CD4-positive, alpha-beta T cell treated with Interleukin-2 at 100 ng/mL for 4 hours (primary cell): ENCODE measurements at places on chromosomes 11 and 22.

DNA sequence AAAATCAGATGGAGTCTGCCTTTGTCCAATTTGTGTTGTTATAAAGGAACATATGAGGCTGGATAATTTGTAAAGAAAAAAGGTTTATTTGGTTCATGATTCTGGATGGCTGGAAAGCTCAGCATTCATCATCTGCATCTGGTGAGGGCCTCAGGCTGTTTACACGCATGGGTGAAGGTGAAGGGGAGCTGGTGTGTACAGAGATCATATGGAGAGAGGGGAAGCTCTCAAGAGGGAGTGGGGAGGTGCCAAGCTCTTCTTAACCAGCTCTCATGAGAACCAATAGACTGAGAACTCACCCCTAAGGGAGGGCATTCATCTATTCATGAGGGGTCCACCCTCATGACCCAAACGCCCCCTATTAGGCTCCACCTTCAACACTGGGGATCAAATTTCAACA, 40.0 kb downstream of the NEU3 start:
- DNase-seq, result no peak

- no peak for DNase-seq
These were observed 746.4 kb downstream of the OPCML start for GRCh38 chr11:132785878-132786277.

GRCh38 chr11:30652801-30653200, 66.6 kb upstream of the MPPED2 start:
- no peak for DNase-seq

DNA sequence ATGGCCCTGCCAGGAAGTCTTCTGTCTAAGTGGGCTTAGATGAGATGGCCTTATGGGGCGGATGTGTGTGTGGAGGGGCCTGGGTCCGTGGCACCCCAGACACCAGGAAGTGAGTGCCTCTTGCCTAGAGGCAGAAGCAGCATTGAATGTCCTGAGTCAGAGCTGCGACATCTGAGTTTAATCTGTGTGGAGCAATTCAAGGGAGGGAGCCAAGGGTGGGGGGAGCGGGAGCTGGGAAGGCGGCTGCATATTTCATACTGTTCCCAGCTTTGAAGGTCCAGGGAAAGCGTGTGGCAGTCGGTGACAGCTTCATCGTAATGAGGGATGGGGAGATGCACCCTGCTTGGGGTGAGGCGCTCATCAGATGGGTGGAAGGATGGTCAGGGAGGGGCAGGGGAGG, 73.5 kb upstream of the THY1 start:
- no peak for DNase-seq

DNA sequence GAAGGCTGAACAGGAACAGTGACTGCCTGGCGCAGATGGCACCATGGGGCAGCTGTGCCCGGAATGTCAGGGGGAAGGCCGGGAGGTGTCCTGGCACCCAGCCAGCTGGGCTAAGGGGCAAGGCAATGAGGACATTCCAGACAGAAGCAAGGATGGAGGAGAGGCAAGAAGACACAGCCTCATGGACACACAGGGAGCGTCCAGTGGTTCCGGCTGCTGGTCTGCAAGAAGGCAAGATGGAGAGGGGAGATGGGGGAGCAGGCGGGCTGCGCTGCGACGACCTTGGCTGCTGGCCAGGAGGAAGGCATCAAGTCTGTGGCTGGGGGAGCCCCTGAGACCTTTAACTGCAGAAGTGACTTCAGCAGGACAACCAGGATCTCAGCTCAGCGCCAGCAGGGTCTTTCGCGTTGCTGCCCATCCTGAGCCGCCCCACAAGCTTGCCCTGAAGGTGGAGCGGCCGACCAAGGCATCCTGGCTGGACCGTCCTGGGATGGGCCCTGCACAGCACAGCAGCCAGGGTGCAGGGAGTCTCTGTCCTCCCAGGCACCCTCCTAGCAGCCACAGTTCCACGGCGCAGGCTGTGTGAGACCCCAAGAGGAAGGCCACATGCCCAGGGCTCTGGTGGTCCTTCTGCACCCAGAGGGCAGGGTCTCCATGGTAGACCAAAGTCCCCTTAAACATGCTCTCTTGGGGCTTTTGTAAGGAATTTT, 531.7 kb downstream of the BRD1 start:
- DNase-seq, result no peak

DNA sequence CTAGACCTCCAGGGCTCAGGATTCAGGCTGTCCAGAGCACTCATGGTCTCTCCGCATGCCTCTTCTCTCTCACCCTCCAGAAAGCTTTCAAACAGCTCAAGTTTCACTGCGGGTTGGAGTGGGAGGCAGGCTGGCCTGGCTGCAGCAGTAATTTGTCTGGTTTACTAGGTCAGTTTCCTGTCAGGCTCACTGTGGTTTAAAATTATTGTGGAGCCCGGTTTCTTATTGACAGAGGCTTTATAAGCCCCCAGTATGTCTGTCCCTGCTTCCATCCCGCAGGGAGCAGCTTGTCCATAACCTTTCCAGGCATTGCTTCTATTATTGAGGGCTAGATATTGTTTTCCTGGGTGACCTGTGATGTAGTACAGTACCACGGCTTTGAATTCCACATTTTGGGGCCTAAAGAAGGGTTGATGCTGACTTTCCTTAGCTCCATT, 235.3 kb upstream of the SORL1-AS1 start:
- DNase-seq, result no peak

GRCh38 chr22:24474221-24474620, 20.9 kb upstream of the UPB1 start:
- DNase-seq, result no peak

DNA sequence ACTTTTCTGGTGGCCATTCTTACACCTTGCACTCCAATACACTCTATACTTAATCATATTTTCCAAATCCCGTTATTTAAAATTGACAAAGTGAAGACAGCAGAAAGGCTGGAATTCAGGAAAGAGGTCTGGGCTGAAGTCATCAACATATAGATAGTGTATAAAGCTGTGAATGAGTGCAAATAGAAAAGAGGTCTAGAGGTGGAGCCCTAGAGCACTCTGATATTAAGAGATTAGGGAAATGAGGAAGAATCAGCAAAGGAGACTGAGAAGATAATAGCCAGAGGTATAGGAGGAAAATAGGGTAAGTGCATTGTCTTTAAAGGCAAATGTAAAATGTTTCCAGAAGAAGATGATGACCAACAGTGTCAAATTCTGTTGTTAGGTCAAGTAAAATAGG, 7.9 kb downstream of the CTR9 start:
- DNase-seq, result no peak

- DNase-seq, result no peak
These were observed 21.3 kb downstream of the PIK3IP1 start for GRCh38 chr22:31271026-31271425.

DNA sequence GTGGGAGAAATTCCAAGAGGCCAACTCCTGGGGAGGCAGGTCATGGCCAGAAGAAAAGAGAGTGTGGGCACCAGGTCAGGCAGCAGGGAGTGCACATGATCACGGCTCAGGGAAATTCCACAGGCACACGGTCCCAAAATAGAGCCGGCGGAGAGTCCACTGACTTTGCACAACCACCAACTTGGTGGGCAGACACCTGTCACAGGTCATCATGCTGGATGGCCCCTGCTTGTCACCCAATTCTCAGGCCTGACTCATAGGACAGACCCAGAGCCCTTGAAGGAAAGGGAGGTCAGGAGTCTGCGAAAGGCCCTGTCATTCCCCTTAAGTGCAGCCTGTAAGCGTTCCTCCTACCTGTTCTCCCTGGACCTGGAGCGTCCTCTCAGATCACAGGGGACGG, 15.8 kb downstream of the APOL2 start:
- no peak for DNase-seq

GRCh38 chr22:33919391-33920196, 682 bp downstream of the LARGE1 start:
- no peak for DNase-seq

GRCh38 chr11:75583718-75584658, 21.9 kb downstream of the SERPINH1 start:
- DNase-seq, result no peak

- no peak for DNase-seq
These were observed 44.9 kb downstream of the LRRC32 start for GRCh38 chr11:76625472-76626186.

GRCh38 chr11:34206407-34207300, 101.2 kb downstream of the NAT10 start:
- DNase-seq, result no peak

- no peak for DNase-seq
These were observed 25.2 kb downstream of the GRAP2 start for GRCh38 chr22:39925909-39926679.

DNA sequence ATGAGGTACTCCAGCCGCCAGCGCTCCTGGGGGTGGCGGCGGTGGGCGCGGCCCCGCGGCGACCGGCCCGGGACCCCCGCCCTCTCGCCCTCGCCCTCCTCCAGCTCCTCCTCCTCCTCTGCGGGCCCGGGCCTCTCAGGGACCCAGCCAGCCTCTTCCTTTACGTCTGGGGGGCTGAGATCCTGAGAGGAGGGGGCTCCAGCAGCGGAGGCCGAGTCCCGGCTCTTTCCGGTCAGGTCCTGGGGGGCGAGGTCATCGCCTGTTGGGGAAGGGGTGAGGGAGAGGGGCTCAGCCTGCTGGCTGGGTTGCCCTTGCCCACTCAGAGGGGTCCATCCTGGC, 4.3 kb downstream of the ZFTA start:
- DNase-seq, result no peak

- DNase-seq, result no peak
These were observed 890.5 kb upstream of the ANO3 start for GRCh38 chr11:25441421-25441820.

- peak; percentile 88 for DNase-seq
These were observed 8.7 kb downstream of the DRAP1 start for GRCh38 chr11:65927904-65928397.

DNA sequence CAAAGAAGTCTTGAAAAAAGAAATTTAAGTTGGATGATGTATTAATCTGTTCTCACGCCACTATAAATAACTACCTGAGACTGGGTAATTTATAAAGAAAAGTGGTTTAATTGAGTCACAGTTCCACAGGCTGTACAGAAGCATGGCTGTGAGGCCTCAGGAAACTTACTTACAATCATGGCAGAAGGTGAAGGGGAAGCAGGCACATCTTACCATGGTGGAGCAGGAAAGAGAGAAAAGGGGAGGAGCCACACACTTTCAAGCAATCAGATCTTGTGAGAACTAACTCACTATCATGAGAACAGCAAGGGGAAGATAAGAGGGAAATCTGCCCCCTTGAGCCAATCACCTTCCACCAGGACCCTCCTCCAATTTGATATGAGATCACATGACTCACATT, 65.7 kb upstream of the AMOTL1 start:
- no peak for DNase-seq

- no peak for DNase-seq
These were observed 261.3 kb upstream of the LRRC4C start for GRCh38 chr11:41720761-41721160.

DNA sequence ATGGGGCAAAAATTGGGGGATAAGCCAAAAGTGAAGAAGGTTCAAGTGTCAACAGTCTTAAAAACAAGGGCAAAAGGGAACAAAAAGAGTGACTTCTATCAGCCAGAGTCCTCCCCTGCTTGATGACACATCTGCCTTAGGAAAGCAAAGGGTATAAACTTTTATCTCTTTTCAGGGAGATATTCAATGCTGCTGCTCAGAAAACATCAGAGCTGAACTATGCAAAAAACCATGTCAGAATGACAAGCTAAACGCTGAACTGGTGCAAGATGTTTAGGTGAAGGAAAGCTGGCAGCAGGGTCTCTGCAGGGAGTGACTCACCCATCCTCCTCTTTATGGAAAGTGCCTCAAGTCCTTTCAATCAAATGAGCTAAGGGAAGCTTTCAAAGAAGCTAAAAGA, 24.7 kb downstream of the ALG9 start:
- no peak for DNase-seq

- no peak for DNase-seq
These were observed 38.1 kb downstream of the AHNAK start for GRCh38 chr11:62508336-62509058.

- no peak for DNase-seq
These were observed 19.4 kb downstream of the EHF start for GRCh38 chr11:34640050-34640923.

DNA sequence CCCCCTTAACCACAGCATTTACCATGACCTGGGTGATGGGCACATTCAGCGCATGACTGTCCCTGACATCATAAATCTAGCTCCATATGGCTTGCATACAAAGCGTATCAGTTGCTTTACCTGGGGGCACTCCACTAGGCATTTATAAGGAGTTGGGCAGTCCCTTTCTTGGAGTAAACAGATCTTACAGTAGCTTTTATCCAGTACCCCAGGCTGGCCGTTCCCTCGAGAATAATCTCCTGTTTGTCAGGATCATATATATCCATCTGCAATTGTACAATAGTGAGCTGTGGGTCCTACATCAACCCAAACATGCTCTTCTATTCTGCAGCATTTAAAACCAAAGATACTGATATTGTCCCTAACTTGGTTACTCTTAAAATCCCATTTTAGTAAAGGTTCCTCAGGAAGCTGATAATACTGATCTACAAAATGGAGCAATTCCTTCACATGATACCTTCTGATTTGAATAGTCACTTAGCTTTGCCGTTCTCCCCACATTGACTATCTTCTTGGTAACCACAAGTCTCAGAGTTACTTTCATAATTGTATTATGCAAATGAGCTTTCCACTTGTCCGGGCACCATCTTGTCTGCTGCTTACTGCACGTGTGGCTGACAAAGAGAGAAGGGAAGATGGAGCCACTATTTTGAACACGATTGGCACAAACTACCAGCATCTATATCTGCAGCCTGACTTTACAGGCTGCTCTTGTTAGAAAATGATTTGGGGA, 205.0 kb downstream of the CWF19L2 start:
- DNase-seq, result no peak

- no peak for DNase-seq
These were observed 147.0 kb upstream of the API5 start for GRCh38 chr11:43164831-43165230.

- DNase-seq, result no peak
These were observed 532.2 kb upstream of the API5 start for GRCh38 chr11:42779555-42779954.

- no peak for DNase-seq
These were observed 117.5 kb upstream of the ALX4 start for GRCh38 chr11:44427432-44427831.

- DNase-seq, result no peak
These were observed 1.8 kb downstream of the TTC17 start for GRCh38 chr11:43360361-43361032.

DNA sequence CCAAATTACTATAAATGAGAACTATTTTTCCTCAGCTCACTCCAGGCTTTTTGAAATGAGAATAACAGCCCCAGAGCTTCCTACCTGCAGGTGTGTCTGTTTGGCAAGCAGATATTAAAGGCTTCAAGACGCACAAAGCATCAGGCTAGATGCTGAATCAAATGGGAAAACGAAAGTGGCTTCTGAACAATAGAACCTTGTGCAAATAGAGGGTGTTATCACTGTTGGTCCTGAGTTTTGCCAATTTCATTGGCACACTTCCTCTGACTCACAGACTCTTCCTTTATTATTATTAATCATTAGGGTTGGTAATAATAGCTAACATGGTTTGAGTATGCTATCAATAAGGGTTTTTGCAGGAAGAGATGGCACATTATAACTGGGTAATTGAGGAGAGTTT, 13.4 kb downstream of the SYT13 start:
- DNase-seq, result no peak
